ENCODE measurements at places on chromosomes 5 and 9. TPM values are rescaled to one million over a fixed set of nuclear protein-coding genes. Genes with fewer than 3 reads are reported as not detected.

TLX3 gene
- total RNA-seq = not detected

DNA sequence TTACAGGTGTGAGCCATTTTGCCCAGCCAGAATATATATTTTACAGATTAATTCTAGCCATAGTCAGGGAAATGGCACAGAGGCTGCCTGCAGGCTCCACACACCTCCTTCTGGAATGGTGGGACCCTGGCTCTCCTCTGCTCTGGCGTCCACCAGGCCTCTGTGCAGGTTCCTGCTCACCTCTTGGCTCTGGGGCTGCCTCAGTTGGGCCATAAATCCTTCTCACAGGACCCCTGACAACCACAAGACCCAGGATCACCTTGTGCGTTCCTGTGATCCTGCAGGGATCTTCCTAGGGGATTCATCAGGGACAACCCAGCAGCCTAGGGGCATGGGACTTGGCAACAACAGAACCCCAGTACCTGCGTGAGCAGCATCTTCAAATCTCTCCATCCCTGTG lies 93.0 kb upstream of the FSTL4 start:
- no peak for DNase-seq

DNA sequence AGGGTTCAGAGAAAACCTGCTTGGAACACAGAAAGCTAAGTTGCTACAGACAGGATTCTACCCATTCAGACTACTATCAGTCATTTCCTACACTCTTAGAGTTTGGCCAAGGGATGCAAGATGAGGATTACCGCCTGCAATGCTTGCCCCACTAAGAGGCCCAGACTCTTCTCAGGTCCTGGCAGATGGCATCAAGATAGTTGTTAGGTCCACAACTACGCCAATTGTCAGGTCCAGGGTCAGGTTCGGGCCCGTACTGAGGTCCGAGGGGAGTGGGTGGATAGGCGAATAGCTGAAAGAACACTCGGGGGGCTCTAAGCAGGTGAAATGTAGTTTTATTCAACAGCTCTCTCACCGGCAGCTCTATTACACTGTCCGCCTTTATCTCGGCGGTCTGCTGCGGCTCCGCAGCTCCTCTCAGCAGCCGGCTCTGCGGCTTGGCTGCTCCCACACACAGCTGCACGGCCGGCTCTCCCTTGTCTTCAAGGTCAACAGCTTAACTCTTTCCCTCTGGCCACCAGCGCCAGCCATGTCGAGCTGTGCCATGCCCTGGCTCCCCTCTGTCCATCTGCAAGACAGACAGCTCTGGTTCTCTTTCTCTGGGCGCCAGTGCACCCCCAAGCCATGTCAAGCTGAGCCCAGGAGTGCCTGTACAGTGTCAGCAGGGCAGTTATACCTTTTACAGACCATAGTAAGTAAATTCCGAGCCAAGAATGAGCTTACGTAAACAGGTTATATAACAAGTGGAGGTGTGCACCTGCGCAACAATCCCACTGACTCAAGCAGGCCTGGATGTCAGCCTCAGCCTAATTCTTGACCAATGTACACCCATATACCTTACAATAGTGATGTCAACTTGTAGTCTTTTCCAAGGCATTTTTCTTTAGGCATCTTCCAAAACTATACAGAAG lies 24.0 kb downstream of the ENC1 start:
- DNase-seq = no peak

DNA sequence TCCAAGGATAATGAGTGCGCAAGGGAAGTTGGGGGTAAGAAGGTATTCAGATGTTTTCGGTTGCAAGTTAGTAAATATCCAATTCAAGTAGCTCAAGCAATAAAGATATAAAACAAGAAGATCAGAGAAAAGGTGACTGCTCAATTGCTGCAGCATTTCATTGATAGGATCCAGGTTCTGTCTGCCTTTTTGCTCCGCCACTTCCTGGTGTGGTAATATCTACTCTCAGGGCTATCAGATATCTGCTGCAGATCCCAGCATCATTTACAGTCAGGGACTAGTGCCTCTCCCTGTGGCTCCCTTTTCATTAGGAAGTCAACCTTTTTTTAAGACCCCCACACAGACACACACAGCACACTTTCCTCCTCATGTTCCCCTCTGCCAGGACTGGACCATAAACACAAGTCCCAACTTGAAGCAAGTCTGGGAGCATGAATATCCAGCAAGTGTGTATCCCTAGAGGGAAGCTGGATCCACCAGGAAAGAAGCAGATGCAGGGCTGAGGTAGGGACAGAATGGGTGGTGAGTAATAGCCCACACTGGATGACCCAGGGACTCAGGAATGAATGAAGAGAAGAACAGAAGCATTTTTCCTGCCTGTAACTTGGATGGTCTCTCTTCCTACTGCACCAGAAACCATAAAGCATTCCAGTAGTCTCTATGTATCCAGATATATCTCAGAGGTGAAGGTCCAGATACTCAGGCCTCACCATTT lies 53.7 kb downstream of the ZNF622 start:
- no peak for DNase-seq

- no peak for DNase-seq
These were observed 20.3 kb downstream of the CDC14B start for GRCh38 chr9:96599298-96599697.

GRCh38 chr5:139262059-139262741 lies 31.3 kb upstream of the MATR3 start:
- no peak for DNase-seq

OLFM1 gene
- 40.7 TPM for total RNA-seq

GRCh38 chr9:25654417-25654816 lies 23.8 kb downstream of the TUSC1 start:
- no peak for DNase-seq

GRCh38 chr5:55104036-55104772 lies 1.8 kb downstream of the GZMA start:
- DNase-seq = no peak

- DNase-seq = no peak
These were observed 12.8 kb upstream of the SLC2A8 start for GRCh38 chr9:127384016-127384730.

GRCh38 chr5:81140441-81140840 lies 92.7 kb upstream of the CKMT2 start:
- DNase-seq = no peak

- DNase-seq = no peak
These were observed 10.9 kb upstream of the FBXO38 start for GRCh38 chr5:148372893-148373292.

- DNase-seq = no peak
These were observed 41.4 kb upstream of the SLCO6A1 start for GRCh38 chr5:102539996-102540728.

ACO1 gene
- 26.3 TPM for total RNA-seq

DNA sequence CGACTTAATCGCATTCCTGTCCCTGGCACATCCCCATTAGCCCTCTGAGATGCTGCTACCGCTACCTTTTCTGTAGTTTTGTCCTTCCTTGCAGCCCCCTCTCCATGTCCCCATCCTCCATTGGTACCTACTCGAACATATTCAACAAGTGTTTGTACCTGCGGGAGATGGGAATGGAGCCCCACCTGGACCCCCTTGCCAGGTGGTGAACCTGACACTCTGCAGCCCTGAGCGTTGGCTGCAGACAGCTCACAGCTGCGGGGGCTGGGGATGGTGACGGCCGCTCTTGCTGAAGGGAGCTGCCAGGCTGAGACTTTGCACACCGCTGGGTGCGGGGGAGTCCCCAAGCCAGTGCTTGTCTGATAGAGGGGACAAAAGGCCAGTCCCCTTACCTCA lies 96.3 kb upstream of the DAP start:
- DNase-seq = no peak

GRCh38 chr9:88075966-88076285 lies 62.3 kb downstream of the SPATA31C2 start:
- DNase-seq = no peak

GRCh38 chr5:39207345-39208045 lies 11.9 kb downstream of the FYB1 start:
- DNase-seq = no peak

DNA sequence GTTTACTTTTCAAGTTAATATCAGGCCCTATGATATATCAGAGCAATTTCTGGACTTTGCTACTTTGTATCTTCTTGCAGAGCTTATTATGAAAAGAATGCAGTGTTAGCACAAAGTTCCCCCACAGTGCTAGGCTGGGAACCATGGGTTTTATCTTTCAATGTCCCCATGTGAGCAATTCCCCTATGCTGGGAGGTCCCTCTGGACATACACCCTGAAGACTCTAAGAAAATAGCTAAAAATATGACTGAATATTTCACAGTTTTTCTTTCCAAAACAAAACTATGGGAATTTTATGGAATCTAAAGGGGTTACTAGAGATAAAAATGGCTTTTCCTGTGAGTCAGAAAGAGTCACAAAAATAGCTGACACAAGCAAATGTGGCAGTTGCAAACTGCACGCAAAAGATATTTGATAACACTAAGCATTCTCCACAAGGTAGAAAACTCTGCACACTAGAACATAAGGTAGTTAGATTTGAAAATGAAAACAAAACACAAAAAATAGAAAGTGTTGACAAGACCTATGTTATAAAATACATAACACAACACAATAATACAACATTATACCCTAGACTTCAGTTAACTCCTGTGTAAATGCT lies 487.5 kb upstream of the GRIN3A start:
- DNase-seq = no peak

DNA sequence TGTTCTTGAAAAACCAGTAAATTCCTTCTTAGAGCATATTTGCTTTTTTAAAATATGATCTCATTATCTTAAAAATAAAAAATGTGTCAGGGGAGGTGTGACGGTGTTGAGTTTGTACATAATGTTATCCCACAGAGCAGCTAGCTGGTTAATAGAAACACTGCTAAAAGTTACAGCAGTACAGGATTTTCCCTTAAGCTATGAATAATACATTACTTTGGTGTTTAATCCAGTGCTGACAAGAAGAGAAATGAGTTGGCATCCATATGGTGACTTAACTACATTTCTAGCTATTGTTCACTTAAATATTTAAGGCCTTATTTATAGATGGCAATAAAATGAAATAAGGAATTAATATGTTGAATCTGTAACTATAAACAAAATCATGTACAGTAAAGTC lies 883.1 kb downstream of the CDH18 start:
- DNase-seq = no peak

DNA sequence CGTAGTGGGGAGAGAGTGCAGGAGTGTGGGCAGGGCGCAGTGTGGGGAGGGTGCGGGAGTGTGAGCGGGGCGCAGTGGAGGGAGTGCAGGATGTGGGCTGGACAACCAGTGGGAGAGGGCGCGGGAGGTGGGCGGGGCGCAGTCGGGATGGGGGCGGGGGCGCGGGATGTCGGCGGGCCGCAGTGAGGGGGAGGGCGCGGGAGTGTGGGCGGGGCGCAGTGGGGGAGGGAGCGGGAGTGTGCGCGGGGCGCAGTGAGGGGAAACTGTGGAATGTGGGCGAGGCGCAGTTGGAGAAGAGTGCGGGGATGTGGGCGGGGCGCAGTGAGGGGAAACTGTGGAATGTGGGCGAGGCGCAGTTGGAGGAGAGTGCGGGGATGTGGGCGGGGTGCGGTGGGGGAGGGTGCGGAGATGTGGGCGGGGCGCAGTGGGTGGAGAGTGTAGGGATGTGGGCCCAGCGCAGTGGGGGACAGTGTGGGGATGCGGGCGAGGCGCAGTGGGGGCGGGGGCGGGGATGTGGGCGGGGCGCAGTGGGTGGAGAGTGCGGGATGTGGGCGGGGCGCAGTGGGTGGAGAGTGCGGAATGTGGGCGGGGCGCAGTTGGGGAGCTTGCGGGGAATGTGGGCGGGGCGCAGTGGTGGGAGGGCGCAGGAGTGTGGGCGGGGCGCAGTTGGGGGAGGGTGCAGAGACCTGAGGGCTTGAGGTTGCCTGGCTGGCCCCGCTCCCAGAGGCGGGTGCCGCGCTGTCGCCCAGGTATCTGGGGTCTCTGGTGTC lies at the start of gene NXNL2:
TSS of gene NXNL2 (plus strand) at position 723 of the 770 bp plus-strand sequence. CDS start 257 bp downstream, outside the sequence.
- peak; percentile 94 for DNase-seq

LTC4S gene
- 21.7 TPM for total RNA-seq

UBAC1 gene
- total RNA-seq = 35.2 TPM

PLAC8L1 gene
- total RNA-seq = not detected

CAMK4 gene
- total RNA-seq = 2.2 TPM

TAS2R1 gene
- not detected for total RNA-seq

DNA sequence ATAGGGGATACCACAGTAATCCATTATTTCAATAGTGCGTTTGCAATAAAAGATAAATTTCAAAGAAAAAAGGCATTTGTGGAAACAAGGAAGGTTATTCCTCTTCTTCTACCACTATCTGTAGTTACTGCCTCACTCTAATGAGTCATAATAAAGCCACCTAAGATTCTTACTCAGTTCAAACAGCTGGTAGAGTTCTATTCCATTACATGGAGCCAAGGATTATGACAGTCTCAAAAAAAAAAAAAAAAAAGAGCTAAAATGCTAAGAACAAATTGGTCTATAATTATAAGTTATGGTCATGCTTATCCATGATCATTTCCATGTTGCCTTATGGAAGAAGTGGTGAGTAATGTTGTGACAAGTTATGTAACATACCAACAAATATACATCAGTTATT lies 46.3 kb downstream of the DENND1A start:
- DNase-seq = no peak

FAM169A gene
- total RNA-seq = 11.4 TPM

DNA sequence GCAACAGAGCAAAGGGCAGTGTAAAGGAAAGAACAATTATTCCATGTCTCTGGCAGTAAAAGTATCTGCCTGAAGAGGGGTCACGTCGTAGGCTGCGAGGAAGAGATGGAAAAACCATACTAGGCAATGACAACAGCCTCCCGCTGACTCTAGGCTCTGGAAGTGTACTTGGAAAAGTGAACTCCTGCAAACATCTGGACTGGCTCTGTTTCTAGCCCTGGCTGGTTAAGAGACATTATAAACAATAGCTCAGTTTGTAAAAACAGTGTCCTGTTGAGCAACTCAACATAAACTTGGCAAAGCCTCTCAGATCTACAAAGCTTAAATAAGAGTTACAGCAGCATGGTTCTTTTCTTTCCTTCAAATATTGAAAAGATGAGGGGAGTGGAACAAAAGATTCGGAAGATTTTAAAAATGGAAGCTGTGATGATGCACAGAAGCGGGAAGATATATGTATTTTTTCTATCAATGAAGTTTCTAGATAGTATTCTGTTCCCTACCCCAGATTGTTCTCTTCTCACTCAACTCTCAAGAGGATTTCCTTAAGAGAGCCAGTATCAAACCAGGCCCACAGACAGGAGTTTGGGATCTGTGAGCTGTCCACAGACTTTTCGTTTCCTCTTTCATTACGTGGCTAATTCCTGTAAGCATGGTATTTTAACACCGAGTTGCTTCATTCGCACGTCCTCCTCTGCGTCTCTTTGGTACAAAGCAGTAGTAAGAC lies 79.4 kb downstream of the SPTLC1 start:
- DNase-seq = no peak

- DNase-seq = no peak
These were observed 375.2 kb upstream of the IRX2 start for GRCh38 chr5:3126639-3127038.

GRCh38 chr5:59548807-59549357 lies 344.6 kb downstream of the PDE4D start:
- no peak for DNase-seq

DNA sequence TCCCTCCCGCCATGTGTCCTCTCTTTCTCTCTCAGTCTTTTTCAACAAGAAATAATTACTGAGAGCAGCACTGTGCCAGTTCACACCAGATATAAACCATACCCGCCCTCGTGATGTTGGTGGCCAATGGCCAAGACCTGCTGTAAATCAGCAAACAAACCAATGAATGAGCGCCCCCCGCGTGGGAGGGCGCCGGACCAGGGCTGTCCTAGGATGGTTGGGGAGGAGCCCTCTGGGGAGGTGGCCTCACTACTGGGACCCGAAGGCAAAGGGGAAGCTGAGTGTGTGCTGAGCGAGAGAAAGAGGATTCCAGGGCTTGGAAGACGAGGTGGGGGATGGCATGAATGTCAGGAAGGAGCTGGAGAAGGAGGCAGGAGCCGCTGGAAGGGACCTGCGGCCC lies 51.2 kb upstream of the BARHL1 start:
- no peak for DNase-seq
